ENCODE measurements at places on chromosomes 16 and 17. TPM values are rescaled to one million over a fixed set of nuclear protein-coding genes. Genes with fewer than 3 reads are reported as not detected.
A peak's percentile ranks its signal among the peaks of the same experiment; 100 is the strongest.

DNA sequence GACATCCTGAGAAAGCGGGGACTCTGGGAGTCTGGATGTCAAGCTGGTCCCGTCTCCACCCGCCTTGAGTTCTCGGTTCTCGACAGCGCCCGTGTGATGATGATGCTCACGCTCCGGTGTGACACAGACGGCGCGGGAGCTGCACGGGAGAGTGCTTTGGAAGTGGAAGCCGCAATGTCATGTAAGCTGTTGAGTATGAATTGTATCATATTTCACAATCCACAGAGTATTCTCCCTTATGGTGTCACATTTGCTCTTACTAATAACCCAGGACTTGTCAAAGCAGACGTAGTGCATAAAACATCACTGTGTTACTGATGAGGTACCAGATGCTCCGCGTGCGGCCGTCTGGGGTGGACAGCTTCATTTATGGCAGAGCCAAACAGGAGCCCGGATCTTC, 217.5 kb upstream of the CHMP6 start:
- DNase-seq: no peak

- DNase-seq: no peak
These were observed 9.2 kb downstream of the SNN start for GRCh38 chr16:11677451-11677951.

- peak; percentile 91 for DNase-seq
These were observed at the start of gene ZNF205 for GRCh38 chr16:3112058-3112880. Gene ZNF205 (plus strand): TSS chr16:3112586. CDS start chr16:3113431, 845 bp downstream.

DNA sequence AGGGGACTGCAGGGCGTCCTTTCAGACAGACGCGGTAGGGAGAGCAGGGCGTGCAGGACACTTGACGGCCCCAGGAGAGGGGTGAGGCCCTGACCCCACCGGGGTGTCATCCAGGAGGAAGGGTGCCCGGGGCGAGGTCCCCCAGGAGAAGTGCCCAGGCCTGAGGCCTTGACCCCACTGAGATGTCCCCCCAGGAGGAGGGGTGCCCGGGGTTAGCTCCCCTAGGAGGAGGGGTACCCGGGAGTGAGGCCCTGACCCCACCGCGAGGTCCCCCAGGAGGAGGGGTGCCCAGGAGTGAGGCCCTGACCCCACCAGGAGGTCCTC, 27.2 kb upstream of the METRNL start:
- no peak for DNase-seq

Gene FBRS
- polyA plus RNA-seq: 72.1 TPM

Gene ABAT
- 76.9 TPM for polyA plus RNA-seq

Gene RASD1
- 79.5 TPM for polyA plus RNA-seq
